ENCODE measurements at places on chromosomes 1 and 21. TPM values are rescaled to one million over a fixed set of nuclear protein-coding genes. Genes with fewer than 3 reads are reported as not detected.

SPRR5 gene
- not detected for total RNA-seq

AADACL3 gene
- total RNA-seq, result not detected

PMVK gene
- total RNA-seq, result 13.8 TPM

ATP6V0B gene
- 152 TPM for total RNA-seq

TAS1R1 gene
- total RNA-seq, result 0.04 TPM
